ENCODE measurements at places on chromosomes 2 and 18. TPM values are rescaled to one million over a fixed set of nuclear protein-coding genes. Genes with fewer than 3 reads are reported as not detected.

The OLA1 gene
- 74.4 TPM for total RNA-seq

The TMEFF2 gene
- total RNA-seq: not detected

DNA sequence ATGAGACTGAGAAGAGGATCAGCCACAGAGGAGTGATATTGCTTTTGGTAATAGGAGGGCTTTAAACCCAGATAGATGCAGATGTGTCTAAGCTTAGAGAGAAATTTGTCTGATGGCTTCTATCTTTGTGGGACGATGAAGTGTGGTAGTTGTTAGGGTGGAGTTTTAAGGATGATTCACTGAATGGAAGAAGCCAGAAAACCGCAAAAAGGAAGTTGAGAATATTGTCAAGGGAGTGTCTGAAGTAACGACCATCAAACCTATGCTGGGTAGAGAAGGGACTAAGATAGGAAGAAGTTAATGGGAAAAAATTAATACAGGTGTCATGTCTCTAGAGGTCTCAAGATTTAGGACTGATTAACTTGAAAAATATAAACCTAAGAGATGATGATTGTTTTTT is 195.6 kb upstream of the MC4R start:
- no peaks in the 10 kb centered on the region for H3K4me1 ChIP-seq
- no peak overlapping the region for H3K4me3 ChIP-seq
- no peak for DNase-seq
- H3K27me3 ChIP-seq: no peaks in the 10 kb centered on the region
- no peak overlapping the region for H3K27ac ChIP-seq

DNA sequence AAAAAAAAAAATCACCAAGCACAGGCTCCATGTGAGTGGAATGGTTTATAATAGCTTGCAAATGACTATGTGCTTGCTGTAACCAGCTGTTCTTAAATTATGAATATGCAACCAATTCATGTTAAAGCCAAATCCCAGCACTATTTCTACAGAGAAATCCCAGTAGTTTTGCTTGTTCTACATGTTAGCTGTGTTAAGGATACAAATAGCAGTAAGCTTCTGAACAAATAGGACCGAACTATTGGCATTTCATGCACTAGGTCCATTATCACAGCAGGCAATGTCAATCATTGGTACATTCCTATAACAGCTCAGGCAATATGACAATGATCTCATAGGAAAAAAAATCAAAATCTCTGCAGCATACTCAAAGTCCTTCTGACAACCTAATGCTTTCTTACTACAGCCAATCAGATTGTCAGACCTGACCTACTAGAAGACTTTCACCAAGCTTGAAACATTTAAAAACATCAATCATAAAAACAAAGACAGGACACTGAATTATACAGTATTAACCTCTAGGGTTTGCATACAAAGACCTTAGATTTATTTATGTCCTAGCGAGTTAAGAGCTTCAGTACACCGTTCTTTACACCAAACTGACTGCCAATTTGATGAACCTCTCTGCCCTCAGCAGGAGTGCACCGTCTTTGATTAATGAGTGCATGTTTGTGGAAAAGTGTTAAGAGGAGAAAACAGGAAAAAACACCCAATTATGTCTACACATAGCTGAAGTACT is 6.4 kb downstream of the BAZ2B start:
- H3K27ac ChIP-seq: no peak overlapping the region
- no peak for DNase-seq
- H3K4me1 ChIP-seq: peaks cover 13% of the 10 kb centered on the region
- H3K36me3 ChIP-seq: no peaks in the 10 kb centered on the region
- no peak overlapping the region for H3K4me3 ChIP-seq
- H3K27me3 ChIP-seq: peaks cover 7% of the 10 kb centered on the region

DNA sequence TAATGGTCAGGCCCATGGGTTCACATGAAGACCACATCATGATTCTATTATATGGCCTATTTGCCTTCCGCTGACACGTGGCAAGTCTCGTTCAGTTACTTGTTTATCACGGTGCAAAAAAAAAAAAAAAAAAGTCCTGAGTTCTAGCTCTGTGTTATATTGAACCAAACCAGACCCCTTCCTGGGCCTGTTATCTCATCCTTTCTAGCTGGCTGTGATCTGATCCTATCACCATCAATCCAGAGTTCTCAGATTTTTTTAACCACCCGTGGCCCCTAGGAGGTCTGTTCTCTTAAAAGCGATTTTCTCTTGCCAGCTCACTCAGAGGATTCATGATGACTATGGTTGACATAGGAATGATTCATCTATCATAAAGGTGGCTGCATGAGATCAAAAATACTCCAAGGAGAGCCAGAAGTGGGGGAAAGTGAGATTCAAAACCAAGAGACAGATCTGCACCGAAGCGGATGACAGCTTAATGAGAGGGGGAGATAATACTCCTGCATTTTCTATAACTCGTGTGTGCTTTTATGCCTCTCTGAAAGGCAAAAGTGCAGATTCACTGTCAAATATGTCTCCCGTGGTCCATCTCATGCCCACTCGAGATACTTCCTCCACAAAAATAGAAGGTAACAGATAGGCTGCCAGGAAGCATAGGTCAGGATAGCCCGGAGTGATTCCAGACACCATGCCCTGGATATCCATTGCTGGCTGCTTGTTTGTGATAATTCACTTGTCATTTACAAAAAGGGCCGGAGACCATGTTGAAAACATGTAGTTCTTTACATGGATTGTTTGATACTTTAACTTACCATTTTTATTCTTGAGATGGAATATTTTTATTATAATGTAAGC is 505.7 kb upstream of the KLHL29 start:
- H3K27me3 ChIP-seq: no peaks in the 10 kb centered on the region
- H3K4me1 ChIP-seq: no peaks in the 10 kb centered on the region
- H3K36me3 ChIP-seq: no peaks in the 10 kb centered on the region
- H3K4me3 ChIP-seq: no peak overlapping the region
- no peak for DNase-seq
- no peak overlapping the region for H3K27ac ChIP-seq

DNA sequence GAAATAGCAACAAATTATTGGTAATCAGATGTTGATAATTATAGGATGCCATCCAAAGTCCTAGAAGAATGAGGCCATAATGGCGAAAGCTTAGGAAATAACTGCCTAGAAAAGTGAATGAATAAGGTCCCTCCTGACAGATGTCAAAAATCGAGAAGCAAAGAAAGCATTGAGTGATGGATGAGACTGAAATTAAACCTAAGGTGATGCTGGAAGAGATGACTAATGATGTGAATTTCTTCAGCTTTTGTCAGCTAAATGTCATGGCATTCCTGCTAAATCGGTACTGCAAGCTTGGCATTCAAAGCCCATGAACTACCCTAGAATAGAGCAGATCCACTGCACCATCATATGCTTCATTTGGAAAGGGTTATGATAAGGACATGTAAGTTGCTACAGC is 74.8 kb upstream of the RGPD4 start:
- no peaks in the 10 kb centered on the region for H3K4me1 ChIP-seq
- DNase-seq: no peak
- H3K4me3 ChIP-seq: no peak overlapping the region
- no peaks in the 10 kb centered on the region for H3K27me3 ChIP-seq
- no peak overlapping the region for H3K27ac ChIP-seq

- H3K27ac ChIP-seq: no peak overlapping the region
- peaks cover 7% of the 10 kb centered on the region for H3K27me3 ChIP-seq
- no peak for DNase-seq
- H3K4me1 ChIP-seq: no peaks in the 10 kb centered on the region
- H3K4me3 ChIP-seq: no peak overlapping the region
- H3K36me3 ChIP-seq: peaks cover 4% of the 10 kb centered on the region
Observed at GRCh38 chr2:61677942-61678341, 139.8 kb upstream of the XPO1 start.

All from activated B cell treated with CpG ODN at 0.5 μM for 24 hours (primary cell).